Activated CD4-positive, CD25-positive, alpha-beta regulatory T cell treated with anti-CD3 and anti-CD28 coated beads, Interleukin-2, amount 50 U/mL, for 72 hours (primary cell): ENCODE measurements at places on chromosomes 13 and 19.

GRCh38 chr19:19866611-19867248, 1.0 kb downstream of the ZNF253 start:
- DNase-seq, result peak; percentile 58

DNA sequence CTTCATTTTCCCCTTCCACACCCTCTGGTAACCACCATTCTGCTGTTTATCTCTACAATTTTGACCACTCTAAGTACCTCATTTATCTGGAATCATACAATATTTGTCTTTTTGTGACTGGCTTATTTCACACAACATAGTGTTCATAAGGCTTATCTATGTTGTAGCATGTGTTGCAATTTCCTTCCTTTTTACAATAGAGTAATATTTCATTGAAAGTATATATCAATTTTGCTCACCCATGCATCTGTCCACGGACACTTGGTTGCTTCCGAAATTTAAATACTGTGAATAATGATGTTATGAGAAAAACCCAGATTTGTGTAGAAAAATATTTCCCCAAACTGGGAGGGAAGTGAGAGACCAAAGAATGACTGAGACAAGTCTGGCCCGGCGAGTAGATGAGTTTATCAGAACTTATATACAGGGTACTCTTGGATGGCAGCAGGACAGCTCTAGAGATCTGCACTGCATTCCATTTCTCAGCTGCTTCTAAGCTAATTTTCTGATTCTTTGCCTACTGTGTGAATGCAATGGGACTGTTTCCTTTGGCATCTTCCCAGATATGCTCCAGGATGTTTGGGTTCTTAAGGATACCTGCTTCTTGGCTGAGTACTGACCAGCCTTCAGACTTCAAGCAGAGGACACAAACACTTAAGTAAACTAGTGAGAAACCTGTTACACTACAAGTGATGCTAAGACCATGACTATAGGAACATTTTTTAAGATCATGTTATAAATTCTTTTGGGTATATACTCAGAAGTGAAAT, 834.0 kb upstream of the PCDH9 start:
- no peak for DNase-seq

- no peak for DNase-seq
These were observed 63.9 kb downstream of the ABCC4 start for GRCh38 chr13:95237310-95237870.

DNA sequence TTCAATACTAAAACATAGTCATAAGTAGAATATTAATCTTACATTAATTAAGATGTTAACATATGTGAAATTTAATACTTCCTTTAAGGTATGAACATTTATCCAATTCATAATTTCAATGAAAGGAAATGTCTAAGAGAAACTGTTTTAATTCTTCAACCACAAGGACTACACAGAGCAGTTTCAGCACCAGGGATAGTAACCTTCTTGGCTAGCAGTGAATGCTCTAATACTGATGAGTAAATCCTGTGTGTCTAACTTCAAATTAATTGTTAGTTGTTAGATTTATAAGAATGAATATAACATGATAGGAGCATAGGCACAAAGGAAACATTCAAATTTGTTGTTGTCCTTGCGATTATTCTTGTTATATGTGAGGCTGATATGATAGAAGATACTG, 15.6 kb upstream of the NBEA start:
- DNase-seq, result no peak

GRCh38 chr19:55493052-55493644, 4.9 kb downstream of the SSC5D start:
- no peak for DNase-seq

DNA sequence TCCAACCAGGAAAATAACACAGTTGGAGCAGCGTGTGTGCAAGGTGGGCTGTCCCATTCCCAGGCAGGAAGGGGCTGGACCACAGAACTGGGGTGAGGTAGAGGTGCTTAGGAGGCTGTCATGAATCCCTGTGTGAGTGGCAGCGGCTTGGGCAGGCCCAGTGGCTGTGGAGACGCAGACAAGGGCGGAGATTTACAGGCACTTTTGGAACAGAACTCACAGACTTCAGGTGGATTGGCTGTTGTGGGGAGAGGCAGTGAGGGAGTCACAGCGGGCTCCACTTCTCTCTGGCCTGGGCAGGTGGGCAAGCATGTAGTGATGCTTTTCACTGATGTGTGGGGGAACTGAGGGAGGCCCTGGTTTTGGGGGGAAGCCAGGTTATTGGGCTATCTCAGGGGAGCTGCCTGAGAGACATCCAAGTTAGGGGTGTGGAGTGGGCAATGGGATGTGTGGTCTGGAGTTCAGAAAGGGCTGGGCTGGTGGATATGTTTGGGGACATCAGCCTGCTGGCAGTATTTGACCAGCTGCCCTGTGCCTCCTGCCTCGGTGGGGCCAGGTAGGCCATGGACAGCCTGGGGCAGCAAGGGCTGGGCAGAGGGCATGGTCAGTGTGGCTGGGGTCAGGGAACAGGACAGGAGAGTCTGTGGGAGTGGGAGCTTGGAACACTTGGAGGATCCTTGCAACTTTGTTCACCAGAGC, 27.0 kb upstream of the ZNF492 start:
- DNase-seq, result no peak

GRCh38 chr13:94329277-94329676, 150.2 kb downstream of the DCT start:
- DNase-seq, result no peak

DNA sequence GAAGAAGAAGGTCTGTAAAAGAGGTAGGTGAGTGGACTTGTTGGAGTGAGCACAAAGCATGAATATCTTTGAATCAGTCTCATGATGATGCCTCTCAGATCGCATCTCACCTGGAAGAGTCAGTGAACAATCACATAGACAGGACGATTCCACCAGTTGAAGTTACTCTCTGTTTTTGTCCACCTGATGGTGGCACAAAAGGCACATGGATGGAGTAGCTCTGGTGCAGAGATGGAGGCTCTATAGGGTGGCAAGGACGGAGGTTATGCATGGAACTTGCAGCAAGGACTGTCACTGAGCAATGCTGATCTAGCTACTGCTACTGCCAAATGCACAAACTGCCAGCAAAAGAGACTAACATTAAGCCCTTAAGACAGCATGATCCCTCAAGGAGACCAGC, 10.3 kb upstream of the MYCBP2 start:
- no peak for DNase-seq

- no peak for DNase-seq
These were observed 43.6 kb upstream of the ZNF681 start for GRCh38 chr19:23802290-23802689.

DNA sequence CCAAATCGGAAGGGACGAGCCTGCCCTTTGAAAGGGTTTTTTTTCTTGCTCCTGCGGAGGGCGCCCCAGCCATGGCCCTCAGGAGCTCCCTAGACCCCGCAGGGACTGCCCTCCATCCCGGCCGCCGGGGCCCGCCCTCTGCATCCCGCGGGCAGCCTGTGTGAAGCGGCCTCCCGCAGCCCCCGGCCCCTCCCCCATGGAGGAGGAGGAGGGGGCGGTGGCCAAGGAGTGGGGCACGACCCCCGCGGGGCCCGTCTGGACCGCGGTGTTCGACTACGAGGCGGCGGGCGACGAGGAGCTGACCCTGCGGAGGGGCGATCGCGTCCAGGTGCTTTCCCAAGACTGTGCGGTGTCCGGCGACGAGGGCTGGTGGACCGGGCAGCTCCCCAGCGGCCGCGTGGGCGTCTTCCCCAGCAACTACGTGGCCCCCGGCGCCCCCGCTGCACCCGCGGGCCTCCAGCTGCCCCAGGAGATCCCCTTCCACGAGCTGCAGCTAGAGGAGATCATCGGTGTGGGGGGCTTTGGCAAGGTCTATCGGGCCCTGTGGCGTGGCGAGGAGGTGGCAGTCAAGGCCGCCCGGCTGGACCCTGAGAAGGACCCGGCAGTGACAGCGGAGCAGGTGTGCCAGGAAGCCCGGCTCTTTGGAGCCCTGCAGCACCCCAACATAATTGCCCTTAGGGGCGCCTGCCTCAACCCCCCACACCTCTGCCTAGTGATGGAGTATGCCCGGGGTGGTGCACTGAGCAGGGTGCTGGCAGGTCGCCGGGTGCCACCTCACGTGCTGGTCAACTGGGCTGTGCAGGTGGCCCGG, 815 bp downstream of the MAP3K10 start:
- DNase-seq, result peak; percentile 41

- DNase-seq, result no peak
These were observed 714 bp downstream of the PLPP2 start for GRCh38 chr19:290372-291005.

DNA sequence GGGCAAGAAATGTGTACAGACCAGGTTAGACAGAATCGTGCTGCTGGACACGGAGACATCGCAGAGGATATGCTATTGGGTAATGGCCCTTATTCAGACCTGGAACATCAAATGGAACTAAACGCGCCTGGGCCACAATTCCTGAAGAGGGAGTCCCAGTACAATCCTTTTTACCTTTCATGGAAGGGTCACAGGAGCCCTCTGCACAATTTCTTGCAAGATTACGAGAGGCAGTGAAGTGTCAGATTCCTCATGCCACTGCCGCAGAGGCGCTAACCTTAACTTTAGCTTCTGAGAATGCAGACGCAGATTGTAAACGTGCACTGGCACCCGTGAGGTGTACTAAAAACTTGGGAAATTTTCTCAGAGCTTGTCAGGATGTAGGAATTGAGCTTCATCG, 18.1 kb downstream of the CLEC4M start:
- DNase-seq, result no peak

DNA sequence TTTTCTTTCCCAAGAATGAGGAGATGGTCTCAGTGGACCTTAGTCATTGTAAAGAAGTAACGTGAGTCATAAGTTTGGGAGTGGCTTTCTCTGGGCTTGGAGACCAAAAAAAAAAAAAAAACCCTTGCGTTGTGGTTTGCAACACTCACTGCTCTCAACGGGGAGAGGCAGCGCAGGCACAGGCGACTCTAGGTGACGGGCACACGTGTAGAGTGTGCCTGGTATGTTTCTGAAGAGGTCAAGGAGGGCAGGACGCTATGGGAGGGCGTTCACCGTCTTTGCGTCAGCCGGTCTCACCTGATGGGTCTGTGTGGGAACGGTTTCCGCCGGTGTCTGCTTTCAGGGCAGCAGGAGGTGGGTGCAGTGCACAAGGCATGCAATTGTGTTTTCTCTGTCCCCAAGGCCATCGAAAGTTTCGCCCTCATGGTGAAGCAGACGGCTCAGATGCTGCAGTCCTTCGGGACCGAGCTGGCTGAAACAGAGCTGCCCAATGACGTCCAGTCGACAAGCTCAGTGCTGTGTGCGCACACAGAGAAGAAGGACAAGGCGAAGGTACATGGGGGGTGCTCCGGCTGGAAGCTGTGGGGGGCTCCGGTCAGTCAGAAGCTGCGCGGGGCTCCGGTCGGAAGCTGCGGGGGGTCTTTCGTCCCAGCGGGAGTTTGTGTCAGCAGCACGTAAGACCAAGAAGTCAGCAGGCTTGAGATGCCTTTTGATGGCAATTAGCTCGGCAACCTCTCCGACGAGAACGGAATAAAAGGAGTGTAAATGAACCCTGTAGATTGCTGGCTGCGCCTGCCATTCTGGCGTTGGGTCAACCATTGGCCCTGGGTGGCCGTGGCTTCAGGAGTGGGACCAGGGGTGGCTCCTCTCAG, 40.8 kb upstream of the F7 start:
- DNase-seq, result no peak

DNA sequence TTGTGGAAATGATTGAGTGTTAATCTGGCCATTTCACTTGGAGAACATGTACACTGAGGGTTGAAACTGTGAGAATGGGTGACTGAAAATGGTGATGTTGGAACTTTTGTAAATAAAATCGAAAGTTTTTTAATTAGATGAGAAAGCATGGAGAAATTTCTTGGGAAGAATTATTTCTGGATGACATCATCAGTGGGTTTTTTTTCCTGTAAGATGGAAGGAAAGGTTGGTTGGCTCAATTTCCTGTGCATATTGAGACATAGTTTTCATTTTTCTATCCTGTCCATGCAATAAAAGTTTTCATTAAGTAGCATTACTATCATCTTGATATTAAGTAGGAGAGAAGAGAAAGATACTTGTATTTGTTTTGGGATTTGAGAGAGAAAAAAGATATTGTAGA, 120.6 kb upstream of the HTR2A start:
- no peak for DNase-seq

DNA sequence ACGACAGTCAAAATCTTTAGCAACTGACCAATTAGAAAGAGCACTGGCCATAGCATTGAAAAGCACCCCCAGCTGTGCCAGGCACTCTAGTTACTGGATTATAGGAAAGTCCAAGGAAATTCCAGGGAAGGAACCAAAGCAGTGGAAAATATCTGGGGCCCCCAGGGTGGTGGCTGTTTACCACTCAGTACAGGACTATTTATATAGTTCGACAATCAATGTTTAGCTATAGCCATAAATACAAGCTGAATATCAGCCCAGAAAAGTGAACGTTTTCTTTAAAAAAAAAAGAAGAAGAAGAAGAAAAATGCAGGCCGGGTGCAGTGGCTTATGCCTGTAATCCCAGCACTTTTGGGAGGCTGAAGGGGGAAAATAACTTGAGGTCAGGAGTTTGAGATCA, 55.2 kb upstream of the UBAC2 start:
- no peak for DNase-seq

GRCh38 chr19:2332341-2333026, 4.0 kb downstream of the SPPL2B start:
- no peak for DNase-seq

DNA sequence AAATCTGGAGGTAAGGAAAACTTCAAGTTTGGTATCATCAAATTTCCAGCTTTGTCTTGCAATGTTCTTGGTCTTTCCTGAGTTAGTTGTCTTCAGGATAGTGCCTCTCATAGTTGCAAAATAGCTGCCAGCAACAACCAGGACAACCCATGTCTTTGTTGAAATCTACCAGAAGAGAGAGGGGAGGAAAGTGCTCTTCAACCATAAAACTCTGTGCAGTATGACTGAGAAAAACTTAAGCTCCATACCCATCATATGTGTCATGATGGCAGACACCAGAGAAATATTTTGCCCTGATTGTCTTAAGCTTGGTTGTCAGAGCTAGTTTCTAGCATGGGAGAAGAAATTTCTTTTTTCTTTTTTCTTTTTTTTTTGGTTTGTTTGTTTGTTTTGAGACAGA, 103.3 kb downstream of the SPRY2 start:
- DNase-seq, result no peak

- no peak for DNase-seq
These were observed 126.9 kb upstream of the SLC7A1 start for GRCh38 chr13:29722415-29722814.

- DNase-seq, result no peak
These were observed 16.5 kb upstream of the CSNK1G2 start for GRCh38 chr19:1924320-1924961.

GRCh38 chr13:79631051-79631659, 150.2 kb downstream of the NDFIP2 start:
- no peak for DNase-seq

DNA sequence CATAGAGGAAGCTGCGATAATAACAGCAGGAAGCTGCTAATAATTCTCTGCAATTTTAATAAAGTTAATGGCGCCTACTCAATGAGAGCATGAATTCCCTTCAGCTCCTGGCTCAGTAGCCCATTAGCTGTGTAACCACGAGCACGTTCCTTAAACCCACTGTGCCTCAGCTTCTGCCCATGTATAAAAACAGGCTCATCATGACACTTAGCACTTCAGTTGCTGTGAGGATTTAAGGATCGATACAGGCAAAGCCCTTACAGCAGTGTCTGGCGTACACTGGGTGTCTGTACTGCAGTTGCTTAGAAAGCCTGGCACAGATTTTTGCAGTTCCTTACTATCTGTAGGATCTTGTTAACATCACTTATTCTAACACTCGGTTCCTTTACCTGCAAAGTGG, 673.4 kb upstream of the ARGLU1 start:
- DNase-seq, result no peak

GRCh38 chr19:5152013-5152763, 183.3 kb downstream of the KDM4B start:
- DNase-seq, result no peak
